ENCODE measurements at places on chromosomes 3 and 15.

DNA sequence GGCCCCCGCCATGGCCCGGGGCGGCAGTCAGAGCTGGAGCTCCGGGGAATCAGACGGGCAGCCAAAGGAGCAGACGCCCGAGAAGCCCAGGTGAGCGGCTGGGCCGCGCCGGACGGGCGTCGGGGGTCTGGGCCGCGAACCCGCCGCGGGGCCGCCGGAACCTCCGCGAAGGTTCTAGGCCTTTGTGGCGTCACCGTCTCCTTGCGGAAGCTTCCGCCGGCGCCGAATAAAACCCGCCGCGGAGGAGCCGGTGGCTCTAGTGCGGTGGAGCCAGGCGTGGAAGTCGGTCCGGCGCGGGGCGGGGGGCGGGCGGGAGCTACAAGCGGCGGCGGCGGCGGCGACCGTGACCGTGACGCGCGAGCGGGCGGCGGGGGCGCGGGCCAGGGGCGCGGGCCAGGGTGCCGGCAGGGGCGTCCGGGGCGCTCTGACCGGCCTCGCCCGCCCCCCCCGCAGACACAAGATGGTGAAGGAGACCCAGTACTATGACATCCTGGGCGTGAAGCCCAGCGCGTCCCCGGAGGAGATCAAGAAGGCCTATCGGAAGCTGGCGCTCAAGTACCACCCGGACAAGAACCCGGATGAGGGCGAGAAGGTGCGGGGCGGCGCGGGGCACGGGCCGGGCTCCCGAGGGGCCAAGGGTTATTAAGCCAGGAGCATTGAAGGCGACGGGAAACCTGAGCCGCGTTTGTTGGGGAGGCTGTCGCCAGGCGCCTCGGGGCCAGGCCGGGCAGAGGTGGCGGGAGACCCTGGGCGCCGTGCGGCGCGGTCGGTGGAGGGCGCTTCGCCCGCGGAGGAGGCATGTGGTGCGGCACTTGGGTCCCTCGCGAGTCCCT is at the start of gene DNAJA4:
TSS of gene DNAJA4 (plus strand) at position 259 of the 833 bp plus-strand sequence. CDS start at position 461, 202 bp downstream.
- peak; percentile 50 for DNase-seq

DNA sequence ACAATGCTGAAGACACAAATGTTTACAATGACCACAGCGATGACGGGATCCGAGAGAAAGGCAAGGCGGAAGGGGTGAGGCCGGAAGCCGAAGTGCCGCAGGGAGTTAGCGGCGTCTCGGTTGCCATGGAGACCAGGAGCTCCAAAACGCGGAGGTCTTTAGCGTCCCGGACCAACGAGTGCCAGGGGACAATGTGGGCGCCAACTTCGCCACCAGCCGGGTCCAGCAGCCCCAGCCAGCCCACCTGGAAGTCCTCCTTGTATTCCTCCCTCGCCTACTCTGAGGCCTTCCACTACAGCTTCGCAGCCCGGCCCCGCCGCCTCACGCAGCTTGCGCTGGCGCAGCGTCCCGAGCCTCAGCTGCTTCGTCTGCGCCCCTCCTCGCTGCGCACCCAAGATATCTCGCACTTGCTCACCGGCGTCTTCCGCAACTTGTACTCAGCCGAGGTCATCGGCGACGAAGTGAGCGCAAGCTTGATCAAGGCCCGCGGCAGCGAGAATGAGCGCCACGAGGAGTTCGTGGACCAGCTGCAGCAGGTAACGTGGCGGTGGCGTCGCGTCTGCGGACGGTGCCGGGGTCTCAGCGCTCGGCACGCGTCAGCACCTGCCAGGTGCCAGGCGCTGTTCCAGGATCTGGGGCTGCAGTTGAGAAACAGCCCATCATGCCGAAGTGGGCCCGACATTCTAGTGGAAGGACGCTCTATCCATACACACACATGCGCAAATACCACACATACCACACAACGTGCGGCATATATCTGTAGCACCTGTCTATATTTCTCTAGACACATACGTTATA is at the start of gene DLEC1:
TSS of gene DLEC1 (plus strand) at position 108 of the 798 bp plus-strand sequence. CDS start at position 126, 18 bp downstream.
- no peak for DNase-seq

DNA sequence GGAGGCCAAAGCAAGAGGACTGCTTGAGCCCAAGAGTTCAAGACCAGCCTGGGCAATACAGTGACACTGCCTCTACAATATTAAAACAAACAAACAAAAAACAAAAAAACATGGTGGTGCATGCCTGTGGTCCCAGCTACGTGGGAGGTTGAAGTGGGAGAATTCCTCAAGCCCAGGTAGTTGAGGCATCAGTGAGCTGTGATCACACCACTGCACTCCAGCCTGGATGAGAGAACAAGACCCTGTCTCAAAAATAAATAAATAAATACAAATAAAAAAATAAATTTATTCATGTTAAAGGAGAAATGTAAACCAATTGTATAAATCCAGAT is 200.6 kb downstream of the BCHE start:
- no peak for DNase-seq

DNA sequence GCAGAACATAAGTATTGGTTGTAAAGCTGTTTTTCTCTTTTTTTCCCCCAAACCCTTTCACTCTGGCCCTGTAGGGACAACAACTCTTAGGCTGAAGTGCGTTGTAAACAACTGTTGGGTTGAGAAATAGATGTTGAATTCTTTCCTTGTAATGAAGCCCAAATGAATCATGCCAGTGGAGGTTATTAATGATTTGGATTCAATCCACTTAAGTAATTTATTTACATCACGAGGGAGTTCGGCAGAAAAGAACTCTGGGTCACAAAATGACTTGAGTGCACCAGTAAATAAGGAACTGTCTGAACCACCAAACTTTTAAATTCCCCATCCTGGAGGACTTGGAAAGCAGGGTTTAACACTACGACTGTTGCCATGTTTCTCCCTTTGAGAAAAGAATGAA is 218.9 kb downstream of the PDZRN3 start:
- peak; percentile 41 for DNase-seq

GRCh38 chr15:74438721-74439316 is 5.1 kb upstream of the SEMA7A start:
- DNase-seq: peak; percentile 84

GRCh38 chr3:38834717-38835116 is 18.7 kb upstream of the SCN10A start:
- DNase-seq: no peak

DNA sequence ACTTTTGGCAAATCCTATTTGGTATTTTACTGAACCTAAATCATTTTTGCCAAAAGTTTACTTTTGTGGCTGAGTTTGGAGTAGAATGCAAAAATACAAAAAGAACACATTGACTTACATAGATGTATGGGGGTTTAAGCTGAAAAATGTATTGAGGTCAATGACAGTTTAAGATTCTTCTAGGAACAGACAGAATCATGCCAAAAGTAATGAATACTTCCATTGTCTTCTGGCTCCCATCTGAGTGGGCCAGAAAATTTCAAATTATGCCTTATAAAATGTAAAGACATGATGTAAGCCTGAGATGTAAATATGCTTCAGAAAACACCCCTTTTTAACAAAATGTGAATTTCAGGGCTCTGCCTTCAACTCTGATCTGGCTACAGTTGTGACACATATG is 375.1 kb upstream of the DPH6 start:
- no peak for DNase-seq

DNA sequence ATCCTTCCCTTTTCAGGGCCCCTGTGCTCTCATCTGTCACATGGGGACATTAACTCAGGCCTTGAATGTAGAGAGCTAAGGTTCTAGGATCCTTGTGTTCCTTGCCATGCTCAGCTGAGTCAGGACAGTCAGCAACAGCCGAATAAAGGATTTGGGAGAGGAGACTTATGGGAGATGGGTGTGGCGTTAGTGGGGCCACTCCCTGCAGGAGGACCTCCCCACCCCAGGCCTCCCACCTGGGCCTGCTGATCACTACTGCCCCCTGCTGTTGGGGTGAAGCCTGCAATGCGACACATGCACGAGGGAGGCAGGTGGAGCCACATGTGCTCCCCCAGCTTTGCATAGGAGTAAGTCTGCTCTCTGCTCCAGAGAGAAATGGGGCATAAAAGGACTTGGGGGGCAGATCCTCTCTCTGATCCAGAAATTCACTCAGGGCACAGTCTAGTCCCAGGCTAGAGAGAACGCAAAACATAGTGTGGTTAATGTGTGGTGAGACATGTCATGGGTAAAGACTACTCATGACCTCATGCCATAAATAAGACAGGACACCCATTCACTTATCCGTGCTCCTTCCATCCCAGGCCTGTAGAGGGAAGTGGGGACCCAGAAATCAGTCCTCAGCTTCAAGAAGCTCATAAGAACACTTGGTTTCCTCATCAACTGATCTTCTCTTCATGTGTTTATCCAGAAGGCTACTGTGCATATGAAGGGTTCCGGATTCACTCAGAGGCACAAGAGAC is 19.4 kb downstream of the RBP1 start:
- DNase-seq: no peak

DNA sequence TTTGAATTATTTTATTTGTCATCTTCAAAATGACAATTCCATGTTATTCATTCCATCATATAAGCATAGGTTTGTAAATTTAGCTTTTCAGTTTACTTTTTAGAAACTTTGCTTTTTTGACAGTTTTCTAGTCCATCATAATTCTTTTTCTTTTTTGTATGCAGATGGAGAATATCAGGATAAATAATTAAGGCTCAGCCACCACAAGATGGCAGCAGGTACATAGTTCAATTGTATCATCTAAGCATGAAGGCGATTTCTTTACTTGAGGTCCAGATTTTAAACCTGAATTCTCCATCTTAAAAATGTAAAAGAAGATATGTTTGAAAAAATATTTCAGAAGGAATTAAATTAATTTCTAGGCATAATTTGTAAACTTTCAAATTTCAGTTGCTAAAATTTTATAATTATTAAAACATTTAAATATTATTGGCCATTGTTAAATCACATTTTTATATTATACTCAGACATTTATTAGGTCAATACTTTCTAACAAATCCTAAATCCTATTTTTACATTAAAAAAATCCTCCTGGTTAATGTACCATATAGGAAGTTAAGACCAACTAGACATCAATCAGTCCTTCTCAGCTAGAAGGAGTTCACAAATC is 15.1 kb downstream of the PLSCR5 start:
- DNase-seq: peak; percentile 18

DNA sequence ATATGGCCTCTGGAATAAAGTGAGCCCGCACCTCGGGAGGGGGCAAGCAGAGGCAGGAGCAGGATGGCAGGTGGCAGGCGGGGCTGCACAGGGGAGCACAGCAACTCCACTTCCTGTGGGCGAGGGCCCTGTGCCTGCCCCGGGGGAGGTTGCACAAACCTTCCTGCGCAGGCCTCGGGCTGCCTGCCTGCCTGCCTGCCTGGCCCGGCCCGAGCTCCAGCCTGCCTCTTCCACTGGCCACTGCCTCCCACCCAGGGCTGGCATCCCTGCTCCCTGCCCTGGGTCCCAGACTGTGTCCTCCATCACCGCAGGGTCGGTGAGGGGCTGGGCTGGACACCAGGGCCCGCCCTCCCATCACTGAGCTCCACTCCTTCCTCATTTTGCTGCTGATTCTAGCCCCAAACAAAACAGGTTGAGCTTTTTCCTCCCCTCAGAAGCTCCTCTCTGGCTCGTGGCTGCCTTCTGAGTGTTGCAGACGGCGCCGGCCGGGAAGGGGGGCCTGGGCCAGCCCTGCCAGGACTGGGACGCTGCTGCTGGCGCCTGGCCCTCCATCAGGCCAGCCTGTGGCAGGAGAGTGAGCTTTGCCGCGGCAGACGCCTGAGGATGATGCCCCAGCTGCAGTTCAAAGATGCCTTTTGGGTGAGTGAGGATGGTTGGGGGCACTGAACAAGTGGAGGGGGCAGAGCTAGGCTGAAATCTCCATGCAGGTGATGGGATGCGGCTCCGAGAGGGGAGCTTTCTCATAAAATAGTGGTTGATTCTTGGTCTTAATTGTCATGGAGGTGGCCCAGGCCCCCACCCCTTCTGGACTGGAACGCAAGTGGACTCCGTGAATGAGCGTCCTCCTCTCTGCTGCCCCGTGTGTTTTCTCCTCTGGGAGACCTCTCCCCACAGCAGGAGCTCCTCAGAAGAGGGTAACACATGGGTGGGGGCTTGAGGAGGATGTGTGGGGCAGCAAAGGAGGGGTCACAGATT is at the start of gene PSTPIP1:
TSS of gene PSTPIP1 (plus strand) at position 156 of the 975 bp plus-strand sequence. CDS start at position 604, 448 bp downstream.
- DNase-seq: peak; percentile 65

- DNase-seq: no peak
Measured at GRCh38 chr3:167184511-167184910, 195.6 kb downstream of the ZBBX start.

DNA sequence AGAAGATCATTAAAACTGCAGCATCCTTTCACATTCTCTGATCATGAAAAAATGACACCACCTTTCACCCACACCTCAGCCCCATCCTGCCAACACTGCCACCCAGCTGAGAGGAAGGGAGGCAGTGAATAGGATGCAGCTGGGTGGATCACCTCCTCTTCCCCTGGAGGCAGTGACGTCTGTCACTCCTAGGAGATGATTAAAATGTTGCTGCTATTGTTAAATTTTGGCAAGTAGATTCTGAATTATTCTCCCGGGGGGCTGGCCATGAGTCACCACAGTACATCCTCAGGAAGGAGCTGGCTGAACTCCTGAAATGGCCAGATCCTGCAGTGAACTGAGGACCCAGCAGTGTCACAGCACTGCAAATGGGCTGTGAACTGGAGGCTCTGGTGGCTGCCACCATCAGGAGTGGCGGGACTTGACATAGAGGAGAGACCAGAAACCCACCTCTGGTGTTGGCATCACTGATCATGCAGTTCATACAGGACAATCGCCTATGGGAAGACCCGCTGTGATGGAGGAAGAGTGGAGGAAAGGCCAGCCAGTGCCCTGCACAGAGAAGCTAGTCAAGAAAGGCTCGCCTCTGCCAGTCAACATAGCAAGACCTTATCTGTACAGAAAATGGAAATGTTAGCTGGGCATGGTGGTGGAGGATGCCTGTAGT is 199.1 kb downstream of the FAM43A start:
- DNase-seq: no peak

DNA sequence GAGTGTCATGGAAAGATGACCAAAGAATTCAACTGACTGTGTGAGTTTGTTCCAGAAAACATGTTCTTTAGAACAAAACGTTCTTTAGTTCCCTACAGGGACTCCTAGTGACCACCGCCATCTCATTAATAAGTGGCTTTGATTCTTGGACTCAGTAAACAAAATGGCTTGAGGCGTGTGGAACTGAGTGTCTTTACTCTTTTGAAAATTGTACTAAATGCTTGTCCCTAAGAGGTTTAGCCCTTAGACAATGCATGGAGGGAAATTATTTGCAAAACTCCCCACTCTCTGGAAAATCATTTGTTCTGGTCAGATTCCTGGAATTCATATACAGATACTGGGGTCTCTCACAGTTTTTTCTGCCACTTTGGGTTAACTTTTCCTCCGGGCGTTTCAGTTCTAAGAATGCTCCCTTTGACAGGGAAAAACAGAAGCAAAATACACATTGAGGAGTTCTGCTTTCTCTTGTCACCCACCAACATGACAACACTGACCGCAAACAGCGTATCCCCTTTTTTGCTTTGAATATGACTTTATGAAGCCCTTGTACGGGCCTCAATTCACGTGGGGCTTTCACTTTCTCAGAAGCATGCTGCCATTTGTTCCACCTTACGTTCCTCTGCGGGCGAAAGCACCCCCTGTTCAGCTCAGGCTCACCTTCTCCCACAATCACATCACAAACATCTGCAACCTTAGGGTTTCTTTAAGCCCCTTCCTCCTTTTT is 15.3 kb upstream of the NRROS start:
- no peak for DNase-seq
